BE2C (cell line): ENCODE measurements at places on chromosomes 11 and 22.

GRCh38 chr11:124889191-124890091 is 8.2 kb downstream of the ROBO4 start:
- DNase-seq = no peak

DNA sequence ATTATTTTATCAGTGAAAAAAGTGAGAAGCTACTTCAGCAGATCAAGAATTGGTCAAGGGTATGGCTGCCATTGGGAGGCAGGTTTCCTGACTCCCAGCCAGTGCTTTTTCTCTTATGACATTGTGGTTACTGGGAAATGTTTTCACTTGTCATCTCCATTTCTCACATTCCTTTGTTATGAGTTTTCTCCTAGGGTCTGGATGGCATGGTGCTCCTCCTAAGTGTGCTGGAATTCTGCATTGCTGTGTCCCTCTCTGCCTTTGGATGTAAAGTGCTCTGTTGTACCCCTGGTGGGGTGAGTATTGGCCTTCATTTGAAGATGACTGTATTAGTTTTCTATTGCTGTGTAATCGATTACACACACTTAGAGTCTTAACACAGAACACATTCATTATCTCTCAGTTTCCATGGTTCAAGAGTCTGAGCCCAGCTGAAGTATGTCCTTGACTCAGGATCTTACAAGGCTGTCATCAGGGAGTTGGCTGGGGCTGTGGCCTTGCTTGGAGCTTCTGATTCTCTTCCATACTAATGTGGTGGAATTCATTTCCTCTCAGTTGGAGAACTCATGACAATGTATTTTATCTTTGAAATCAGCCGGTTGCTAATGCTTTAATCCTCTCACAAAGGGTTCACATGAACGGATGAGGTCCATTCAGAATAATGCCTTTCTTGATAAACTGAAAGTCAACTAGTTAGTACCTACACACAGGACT is 21.0 kb upstream of the MS4A6E start:
- no peak for DNase-seq

- DNase-seq = no peak
Measured at GRCh38 chr11:7595016-7595866, 78.1 kb downstream of the CYB5R2 start.

DNA sequence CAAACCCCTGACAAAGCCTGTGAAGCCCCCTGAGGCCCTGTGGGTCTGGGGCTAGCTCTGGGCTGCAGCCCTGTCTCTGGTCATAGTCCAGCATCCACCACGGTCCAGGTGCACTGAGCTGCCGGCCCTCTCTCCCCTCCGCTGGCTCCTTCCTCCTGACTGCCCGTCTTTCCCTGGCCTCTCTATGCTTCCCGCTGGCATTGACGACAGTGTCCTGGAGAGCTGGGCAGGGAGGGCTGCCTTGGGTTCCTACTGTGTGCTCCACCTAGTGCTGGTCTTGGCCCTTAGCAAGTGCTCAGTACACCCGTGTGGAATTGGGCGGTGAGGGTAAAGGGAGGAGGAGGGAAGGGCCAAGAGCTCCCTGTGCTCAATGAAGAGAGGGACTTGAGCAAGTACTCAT is 868 bp upstream of the MYEOV start:
- DNase-seq = no peak
